ENCODE measurements at places on chromosomes 2 and 18.

GRCh38 chr2:65729246-65729645 is 296.8 kb upstream of the SPRED2 start:
- no peak for DNase-seq

DNA sequence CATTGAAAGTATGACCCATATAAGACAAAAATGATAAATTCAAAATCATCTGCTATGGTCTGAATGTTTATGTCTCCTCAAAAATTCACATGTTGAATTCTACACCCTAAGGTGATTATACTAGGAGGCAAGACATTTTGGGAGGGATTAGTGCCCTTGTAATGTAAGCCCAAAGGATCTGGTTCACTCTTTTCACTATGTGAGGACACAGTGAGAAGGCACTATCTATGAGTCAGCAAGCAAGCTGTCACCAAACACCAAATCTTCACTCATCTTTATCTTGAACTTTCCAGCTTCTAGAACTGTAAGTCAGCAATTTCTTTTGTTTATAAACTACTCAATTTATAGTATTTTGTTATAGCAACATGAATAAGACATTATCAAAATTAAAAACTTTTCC is 284.7 kb upstream of the ZC3H15 start:
- DNase-seq, result no peak

DNA sequence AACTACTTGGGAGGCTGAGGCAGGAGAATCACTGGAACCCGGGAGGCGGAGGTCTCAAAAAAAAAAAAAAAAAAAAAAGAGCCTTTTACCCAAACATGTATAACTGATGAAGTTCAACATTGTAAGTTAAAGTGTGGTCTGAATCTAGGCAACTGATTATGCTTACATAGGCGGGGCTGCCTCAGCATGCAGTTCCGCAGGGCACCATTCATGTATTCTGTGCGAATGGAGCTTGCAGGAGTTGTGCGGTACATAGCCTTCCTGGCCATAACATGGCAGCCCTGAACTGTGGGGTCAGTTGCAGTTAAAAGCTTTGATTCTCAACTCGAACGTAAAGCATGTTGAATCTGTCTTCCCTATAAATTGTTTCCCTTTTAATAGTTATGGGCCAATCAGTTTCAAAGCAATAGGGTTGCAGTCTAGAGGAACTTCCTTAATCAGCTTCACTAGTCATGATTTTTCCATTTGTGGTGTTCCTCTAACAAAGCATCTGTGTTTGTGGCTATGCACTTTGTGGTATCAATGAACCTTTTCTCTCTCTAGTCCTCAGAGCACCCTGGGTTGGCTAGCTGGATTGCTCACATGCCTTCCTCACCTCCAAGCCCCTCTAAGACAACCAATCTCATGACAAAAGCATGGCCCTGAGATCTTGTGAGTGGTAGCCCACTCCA is 30.6 kb upstream of the CEP68 start:
- no peak for DNase-seq

DNA sequence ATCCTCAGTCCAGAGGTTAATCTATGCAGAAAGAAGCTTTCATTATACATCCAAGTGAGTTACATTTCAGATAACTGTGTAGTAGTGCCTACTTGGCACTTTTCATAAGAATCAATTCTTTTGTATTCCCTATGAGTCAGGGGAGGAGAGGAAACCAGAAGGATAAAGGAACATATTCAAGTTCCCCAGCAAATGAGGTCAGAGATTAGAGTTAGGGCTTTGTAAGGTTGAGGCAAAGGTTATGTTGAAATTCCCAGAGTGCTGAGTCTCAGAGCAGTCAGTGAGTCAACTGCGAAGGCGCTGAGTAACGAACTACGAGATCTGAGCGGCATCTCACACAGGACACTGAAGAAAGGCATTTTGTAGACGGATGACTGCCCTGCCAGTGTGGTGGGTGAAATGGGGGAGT is 25.1 kb upstream of the ME2 start:
- no peak for DNase-seq

GRCh38 chr2:196944570-196944969 is 18.1 kb upstream of the PGAP1 start:
- no peak for DNase-seq

DNA sequence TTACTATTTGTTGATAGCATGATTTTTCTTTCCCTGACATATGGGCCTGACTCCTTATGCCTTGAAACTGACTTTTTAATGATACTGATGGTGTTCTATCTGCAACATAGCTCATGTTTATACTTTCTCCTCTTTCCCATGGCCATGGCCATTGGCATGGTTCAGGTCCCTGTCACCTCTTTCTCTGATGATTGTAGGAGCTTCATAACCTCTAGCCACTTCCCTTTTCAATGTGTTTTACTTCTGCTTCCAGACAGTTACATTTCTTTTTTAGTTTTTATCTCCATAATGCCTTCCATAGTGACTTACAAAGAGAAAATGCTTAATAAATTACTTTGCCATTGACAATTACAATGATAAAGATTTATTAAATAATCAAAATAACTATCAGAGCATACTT is 177.9 kb upstream of the SETBP1 start:
- DNase-seq, result no peak
